ENCODE measurements at places on chromosomes 5 and 9.

DNA sequence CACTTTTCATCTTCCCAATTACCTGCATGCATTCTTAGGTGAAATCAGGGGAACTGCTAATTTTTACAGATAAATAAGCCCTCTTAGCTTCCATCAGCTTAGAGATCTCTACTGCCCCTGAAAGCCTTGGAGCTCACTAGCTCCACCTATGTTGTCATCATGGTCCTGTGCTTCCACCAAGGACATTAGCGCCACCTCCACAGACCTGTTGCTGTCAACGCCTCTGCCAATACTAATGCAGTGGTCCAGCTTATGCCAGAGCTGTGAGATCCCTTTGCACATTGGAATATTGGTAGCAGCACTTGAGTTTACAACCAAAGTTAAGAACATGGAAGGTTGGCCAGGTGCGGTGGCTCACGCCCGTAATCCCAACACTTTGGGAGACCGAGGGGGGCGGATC, 7.7 kb upstream of the SHISAL2B start:
- DNase-seq: no peak

GRCh38 chr9:112751056-112751795, 666 bp downstream of the SNX30 start:
- DNase-seq: no peak

- no peak for DNase-seq
Measured at GRCh38 chr9:89803403-89803802, 198.6 kb downstream of the GADD45G start.

GRCh38 chr9:37998881-37999587, 70.0 kb downstream of the SHB start:
- no peak for DNase-seq

DNA sequence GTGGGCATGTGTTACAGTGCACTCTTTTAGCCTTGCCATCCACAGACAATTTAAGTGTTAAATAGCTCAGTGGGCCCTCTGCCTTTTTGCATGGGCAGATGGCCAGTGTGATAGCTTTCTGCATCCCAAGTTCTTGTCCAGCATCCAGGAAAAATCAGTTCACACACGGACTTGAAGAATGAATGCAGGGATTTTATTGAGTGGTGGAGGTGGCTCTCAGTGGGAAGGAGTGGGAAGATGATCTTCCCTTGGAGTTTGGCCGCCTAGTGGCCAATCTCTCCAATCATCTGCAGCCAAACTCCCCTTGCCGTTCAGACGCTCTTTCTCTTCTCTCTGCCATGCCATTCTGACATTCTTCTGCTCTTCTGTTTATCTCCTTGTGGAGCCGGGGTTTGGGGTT, 322.4 kb upstream of the GRAMD2B start:
- no peak for DNase-seq

GRCh38 chr5:116577064-116577788, 2.6 kb upstream of the SEMA6A start:
- no peak for DNase-seq

GRCh38 chr9:35909274-35909673, at the start of gene SPAAR:
SPAAR (plus strand) TSS chr9:35909490; CDS start chr9:35910464, 974 bp downstream.
- DNase-seq: no peak

DNA sequence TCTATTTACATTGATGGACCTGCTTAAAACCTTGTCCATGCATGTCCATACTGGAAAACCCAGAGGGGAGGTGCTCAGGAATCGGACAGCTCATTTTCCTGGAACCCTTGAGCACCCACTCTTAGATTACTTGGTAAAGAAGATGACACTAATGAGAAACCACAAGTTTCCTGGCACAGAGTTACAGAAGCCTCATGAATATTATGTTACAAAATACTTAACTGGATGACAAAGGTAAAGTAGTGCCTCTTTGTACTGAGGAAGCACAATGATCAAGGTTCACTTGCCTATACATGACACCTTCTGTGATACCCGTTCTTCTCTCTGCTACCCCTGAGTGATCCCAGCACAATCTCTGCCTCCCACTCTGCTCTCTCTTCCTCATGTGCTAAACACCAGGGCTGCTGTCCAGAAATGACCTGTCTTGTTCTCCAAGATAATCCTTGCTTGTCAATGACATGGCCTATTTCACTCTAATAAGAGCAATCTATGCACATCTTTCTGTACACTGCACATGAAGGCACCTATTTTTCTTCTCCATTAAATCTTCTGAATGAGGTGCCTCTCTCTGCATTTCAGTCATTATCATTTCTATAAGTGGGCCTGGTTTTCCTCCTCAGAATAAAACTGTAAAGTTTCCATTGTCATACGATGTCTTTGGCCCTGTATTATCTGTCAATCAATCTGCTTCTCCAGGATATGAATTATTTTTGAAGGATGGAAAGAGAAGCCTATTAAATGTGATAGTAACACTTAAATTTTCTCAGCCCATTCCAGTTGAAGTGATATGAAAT, 684.0 kb upstream of the ACO1 start:
- DNase-seq: no peak

GRCh38 chr5:172791286-172791685, 20.3 kb upstream of the DUSP1 start:
- DNase-seq: no peak

- no peak for DNase-seq
Measured at GRCh38 chr5:128762661-128763306, 202.5 kb upstream of the SLC27A6 start.

- no peak for DNase-seq
Measured at GRCh38 chr5:57776035-57776434, 293.4 kb upstream of the ACTBL2 start.

GRCh38 chr5:179802207-179802883, 4.3 kb downstream of the MGAT4B start:
- no peak for DNase-seq

- DNase-seq: no peak
Measured at GRCh38 chr5:31156631-31157160, 36.8 kb upstream of the CDH6 start.

GRCh38 chr5:96517295-96517694, 84.2 kb upstream of the PCSK1 start:
- no peak for DNase-seq

- DNase-seq: no peak
Measured at GRCh38 chr9:136353757-136354488, 9.6 kb downstream of the DNLZ start.

GRCh38 chr9:127163409-127163808, 41.0 kb upstream of the ANGPTL2 start:
- DNase-seq: no peak

- DNase-seq: no peak
Measured at GRCh38 chr9:128150594-128151308, 1.5 kb downstream of the LCN2 start.

DNA sequence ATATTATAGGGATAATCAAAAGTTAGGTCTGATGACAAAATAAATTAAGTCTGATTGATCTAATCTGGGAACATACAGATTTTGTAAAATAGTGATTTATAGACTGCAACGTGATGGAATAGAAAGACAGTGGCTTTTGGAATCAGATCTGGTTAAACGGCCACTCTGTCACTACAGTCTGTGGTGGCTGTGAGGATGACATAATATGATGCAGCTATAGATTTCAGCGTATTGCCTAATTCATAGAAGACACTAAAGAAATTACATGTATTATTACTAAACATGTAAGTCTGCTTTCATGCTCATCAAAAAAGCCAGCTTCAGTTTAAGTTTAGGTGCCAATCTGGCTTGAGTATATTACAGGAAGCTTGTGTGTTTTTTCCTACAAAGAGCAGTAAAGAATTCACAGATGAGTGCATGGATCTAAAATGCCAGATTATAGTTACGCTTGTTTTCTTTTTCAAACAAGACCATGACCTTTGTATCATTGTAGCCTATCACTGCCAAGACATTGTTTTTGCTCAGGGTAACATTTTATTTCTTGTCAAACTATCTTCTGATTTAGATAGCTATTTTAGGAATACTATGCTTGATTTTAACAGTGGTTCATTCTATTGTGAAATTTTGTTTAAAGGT, 25.7 kb downstream of the CPEB4 start:
- no peak for DNase-seq

DNA sequence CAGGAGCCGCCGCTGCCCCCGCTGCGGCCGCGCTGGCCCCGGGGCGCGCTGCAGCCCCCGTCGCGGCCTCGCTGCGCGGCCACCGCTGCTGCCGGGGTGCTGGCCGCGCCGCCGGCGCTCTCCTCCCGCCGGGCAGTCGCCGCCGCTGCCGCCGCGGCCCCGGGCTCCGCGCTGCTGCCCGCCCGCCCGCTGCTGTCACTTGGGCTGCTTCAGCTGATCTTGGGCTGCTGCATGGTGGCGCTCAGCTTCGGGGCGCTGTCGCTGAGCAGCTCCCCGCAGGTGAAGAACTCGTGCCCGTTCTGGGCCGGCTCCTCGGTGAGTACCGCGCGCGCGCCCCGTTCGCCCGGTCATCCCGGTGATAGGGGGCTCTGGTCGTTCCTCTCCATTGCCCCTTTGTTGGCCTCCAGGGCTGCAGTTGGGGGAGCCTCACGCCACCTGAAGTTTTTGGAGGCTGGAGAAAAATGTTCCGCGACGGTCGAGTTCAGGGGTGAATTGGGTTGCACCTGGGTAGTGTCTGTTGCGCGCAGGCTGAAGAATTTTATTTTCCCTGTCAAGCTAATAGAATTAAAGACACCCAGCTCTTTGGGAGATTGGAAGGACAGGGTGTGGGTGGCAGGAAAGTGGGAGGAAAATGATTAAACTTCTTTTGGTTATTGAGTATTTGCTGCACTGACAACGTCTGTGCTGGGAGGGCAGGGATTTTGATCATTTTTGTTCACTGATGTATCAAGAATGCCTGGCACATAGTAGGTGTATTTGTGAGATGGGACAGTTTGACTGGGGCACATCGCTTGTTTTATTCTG, 596 bp downstream of the ENTREP1 start:
- DNase-seq: no peak

DNA sequence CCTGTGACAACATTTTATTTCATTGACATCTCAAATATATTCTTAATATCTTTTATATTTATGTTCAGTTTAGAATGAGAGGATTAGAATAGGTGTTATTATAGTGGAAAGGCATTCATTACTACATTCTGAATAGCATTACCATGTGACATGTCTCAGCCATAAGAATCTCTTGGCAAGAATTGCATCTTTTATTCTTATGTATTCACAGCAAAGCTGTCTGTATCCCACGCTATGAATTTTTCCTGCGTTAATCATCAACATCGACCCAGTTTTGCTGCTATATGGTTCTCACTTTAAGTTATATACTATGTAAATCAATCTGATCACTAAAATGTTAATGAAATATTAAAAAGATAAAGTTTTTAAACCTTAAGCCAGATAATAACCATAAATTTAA, 248.6 kb downstream of the TMEM232 start:
- DNase-seq: no peak

DNA sequence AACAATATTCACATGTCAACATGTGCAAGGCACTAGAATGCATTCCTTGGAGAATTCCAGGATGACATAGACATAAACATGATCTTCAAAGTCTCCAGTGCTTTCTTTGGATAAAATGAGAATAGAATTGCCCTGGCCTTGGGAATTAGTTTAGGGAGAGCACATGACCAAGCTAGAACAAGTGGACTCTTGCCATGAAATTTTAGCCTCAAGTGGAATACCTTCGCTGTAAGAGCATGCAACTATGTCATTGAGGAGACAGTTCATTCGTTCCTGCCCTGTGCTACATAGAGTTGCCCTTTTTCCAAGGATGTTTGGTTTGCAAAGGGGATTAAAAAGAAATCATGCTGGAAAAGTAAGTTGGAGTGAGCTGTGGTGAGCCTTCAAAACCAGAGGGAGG, 42.7 kb downstream of the ZFAND5 start:
- no peak for DNase-seq

DNA sequence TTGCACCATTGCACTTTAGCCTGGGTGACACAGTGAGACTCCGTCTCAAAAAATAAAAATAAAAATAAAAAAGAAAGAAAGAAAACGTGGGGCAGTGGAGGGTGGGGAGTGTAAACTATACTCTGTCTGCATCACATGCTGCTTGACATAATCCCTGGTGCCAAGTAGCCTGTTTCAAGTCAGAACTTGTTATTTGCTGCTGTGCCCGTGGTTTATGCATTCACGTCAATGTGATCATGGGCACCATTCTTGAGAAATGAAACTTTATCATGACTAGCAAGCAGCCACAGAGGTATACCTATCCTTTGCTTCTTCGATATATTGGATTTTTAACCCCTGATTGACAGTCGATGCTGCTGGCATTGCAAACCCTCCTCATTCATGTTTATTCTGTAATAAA, 4.1 kb upstream of the SMU1 start:
- no peak for DNase-seq

DNA sequence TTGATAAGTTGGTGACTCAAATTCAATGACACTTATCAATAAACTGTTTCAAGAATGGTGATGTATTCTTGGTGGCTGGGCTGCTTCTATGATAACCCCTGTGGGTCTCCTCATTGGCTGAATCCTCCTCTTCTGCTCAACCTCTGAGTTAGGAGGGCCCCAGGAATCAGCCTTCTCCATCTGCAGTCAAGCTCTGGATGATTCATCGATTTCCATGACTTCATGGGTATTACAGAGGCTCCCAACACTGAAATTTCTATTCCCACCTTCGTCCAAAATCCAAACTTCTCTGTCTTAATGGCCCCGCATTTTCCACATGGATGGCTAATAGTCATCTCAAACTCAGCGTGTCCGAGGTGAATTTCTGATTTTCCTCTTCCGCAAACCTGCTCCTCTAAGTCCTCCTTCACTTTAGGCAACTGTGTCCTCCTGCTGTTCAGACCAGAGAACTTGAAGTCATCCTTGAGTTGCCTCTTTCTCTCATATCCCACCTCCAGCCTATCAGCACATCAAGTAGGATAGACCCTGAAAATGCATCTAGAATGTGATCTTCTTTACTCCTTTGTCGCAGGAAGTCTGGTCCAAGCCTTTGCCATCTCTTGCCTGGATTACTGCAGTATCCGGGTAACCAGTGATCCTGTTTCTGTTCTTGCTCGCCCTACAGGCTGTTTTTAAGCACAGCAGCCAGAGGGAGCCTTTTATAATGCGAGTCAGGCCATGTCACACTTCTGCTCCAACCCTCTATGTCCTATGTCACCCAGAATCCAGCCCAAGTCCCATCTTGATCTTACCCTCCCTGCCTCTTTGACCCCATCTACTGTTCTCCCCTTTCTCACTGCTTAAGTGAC, 41.4 kb upstream of the IL7R start:
- DNase-seq: no peak

- DNase-seq: no peak
Measured at GRCh38 chr5:23223846-23224245, 283.6 kb upstream of the PRDM9 start.

- DNase-seq: peak; percentile 62
Measured at GRCh38 chr9:128420060-128420650, 502 bp upstream of the CERCAM start.

GRCh38 chr5:93623153-93623552, 40.1 kb downstream of the NR2F1 start:
- no peak for DNase-seq

- no peak for DNase-seq
Measured at GRCh38 chr9:123659358-123659757, 270.6 kb downstream of the DENND1A start.

All from left renal cortex interstitium (tissue), 4 donors.